ENCODE measurements at places on chromosomes 7 and 10.

GRCh38 chr10:3887885-3888476 is 103.0 kb upstream of the KLF6 start:
- DNase-seq: peak; percentile 95

GRCh38 chr7:28766359-28766758 is 191.8 kb downstream of the TRIL start:
- no peak for DNase-seq

DNA sequence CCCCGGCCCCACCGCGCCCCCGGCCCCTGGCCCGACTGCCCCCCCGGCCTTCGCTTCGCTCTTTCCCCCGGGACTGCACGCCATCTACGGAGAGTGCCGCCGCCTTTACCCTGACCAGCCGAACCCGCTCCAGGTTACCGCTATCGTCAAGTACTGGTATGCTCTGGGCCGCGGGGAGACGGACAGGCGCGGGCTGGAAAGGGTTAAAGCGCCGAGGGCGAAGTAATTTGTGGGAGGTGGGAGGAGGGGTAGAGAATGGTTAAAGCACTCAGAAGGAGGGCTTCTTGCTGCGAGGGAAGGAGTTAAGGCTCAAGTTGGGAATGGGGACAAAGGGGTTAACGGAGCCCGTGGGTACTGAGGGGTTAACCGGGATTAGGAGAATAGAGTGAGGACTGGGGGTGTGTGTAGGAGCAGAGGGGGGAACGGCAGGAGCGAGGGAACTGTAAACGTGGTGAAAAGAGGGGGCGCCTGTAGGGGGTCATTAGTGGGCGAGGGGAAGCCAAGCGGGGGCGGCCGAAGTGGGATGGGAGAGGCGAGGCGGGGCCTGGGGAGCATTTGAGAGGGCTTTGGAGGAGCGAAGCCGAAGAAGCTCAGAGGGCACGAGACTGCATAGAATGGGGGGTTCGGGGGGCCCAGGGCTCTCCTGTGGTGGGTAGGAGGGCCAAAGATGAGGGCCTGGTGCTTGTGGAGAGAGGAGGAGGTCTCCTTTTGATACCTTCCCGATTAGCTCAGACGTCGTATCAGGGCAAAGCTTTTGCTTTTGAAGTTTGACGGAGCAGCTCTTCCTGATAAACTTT is 605 bp downstream of the SUFU start:
- no peak for DNase-seq

DNA sequence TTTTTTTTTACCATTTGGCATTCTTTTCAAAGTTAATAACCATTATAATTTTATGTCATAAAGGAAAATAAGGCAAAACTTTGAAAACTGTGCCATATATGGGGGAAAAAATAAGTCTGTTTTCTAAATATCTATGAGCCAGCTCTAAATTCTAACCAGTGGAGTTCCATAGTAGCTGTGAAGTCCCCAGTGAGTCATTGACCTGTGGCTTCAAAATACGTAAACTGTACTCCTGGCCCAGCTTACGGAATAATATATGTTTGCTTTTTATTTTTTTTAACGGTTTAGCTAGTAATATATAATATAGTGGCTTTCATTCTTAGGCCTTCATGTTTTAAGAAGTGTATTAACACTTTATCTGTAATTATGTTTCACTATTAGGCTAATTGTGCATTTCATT is 20.5 kb downstream of the ZRANB1 start:
- DNase-seq: no peak

GRCh38 chr10:62597226-62597625 is 207.3 kb upstream of the ADO start:
- DNase-seq: peak; percentile 85

GRCh38 chr10:36888925-36889573 is 236.3 kb upstream of the ANKRD30A start:
- DNase-seq: peak; percentile 12

- no peak for DNase-seq
Observed at GRCh38 chr10:133013463-133013862, 71.1 kb upstream of the CFAP46 start.

DNA sequence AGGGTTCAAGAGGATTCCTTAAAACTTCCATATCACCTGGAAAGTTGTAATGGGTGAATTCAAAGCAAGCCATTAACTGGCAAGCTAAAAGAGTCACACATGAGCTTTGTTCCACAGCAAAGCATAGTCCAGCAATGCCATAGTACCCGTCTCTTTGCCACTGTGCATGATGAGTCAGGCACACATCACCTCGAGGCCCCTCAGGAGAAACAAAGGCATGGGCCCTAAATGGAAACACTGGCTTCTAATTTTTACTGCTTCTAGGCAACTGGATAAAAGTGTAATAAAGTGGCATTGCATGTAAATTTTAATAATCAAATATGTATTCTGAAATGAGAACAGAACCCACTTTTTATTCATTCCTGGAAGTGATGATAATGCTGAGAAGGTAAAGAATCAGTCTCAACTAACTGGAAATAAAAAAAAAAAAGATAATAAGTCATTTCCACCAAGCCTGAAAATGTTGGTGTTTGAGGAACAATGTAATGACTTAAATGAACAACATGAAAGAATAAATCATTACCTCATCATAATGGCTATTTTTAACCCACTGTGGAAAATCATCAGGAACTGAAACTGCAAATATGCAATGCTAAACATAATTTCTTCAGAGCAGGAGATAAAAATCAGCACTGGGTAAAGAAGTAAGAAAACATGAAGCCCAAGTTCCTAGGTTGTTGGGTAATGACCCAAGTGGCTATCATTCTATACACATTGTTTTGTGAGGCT is 104.9 kb downstream of the CDK6 start:
- peak; percentile 60 for DNase-seq

DNA sequence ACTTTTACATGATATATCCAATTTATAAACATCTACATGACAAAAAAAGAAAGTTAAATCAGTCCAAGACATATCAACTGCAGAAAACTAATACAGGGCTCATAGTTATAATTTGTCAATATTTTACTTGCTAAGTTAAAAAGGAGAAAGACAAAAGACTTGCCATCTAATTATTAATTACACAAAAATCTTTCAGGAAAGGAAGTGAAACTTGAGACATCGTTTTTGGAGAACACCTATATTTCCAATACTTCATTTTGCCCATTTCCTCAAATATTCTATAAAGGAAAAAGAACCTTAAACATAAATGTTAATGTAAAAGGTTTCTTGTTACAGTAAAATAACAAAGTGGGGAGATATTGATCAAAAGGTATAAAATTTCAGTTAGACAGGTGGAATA is 148.7 kb downstream of the CACNA2D1 start:
- no peak for DNase-seq

GRCh38 chr7:124032369-124033094 is at the start of gene TMEM229A:
Gene TMEM229A (minus strand): TSS chr7:124033067. CDS start chr7:124033003, 64 bp downstream.
- DNase-seq: peak; percentile 35

DNA sequence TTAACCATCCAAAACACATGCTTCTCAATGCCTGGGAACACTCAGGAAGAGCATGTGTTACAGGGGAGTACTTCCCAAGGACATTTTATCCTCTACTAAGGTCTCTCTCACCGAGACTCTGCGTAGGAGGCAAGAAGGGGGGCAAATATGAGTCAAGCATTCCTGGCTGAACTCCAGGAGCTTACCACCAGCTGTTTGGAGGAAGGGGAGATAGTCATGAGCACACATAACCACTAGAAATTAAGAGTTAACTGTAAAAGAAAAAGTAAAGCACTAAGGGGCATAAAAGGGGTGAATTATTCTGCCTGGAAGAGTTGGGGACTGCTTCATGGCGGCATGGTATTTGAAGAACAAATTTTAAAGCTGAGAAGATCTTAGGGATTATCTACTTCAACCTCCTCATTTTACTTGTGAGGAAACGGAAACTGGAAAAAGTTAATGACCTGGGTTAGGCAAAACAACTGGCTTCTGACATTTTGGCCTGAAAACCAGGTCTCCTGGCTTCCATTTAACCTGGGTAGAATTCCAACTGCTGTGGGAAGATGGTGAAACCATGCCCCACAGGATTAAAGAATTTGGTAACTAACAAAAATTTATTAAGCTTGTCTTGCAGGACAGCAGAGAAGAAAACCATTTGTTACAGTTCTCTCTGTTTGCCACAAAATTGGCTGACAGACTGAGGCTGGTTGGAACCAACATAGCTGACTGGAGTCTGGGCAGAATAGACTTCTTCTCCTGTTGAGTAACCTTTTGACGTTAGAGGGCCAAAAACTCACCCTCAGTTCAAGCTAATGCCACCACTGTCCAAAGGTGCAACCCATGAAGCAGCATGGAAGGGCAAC is 85.5 kb downstream of the SLC25A13 start:
- DNase-seq: peak; percentile 82

GRCh38 chr7:47572939-47573757 is 8.8 kb downstream of the TNS3 start:
- DNase-seq: no peak

GRCh38 chr10:58585435-58585834 is 72.8 kb downstream of the BICC1 start:
- no peak for DNase-seq

GRCh38 chr7:98289333-98289875 is 7.9 kb downstream of the BRI3 start:
- no peak for DNase-seq

GRCh38 chr10:114453576-114453975 is 49.3 kb upstream of the AFAP1L2 start:
- DNase-seq: no peak

GRCh38 chr7:2037808-2038522 is 194.8 kb downstream of the MAD1L1 start:
- DNase-seq: no peak

GRCh38 chr10:30829901-30830300 is 200.3 kb upstream of the LYZL2 start:
- DNase-seq: peak; percentile 47

DNA sequence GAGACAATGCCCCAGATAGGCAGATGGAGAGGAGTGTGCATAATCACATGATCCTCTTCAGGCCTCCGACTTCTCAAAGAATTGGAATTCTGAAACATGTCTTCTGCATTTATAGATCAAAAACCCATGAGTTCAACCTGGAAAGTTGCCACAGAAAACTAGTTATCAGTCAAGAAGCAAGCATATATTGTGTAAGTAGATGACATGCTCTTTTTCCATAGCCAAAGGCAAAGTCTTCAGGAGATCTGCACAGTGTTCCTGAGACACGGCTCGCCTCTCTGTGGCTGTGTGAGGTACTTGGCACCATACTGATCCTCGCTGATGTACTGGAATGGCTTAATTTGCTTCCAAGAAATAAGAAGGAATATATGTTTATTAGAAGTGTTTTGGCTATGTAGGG is 213.5 kb upstream of the MKI67 start:
- no peak for DNase-seq

DNA sequence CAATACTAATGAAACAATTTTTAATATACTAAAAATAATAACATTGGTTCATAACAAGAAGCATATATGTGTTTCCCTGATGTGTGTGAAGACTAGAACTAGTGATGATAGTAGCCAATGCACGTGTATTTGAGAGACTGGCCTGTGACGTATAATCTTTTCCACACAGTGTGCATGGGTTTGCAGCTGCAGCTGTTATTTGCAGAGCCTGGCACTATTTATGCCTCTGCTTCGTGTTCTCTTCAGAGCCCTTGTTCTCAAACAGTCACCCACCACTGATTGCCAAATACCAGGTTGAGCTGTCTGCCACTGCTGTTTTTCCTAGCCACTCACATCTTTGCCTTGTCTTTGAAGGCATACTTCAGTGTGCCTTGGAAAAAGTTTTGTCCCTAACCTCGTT is 531.7 kb downstream of the ETV1 start:
- no peak for DNase-seq

GRCh38 chr7:123635551-123636359 is 19.9 kb upstream of the LMOD2 start:
- DNase-seq: peak; percentile 17

DNA sequence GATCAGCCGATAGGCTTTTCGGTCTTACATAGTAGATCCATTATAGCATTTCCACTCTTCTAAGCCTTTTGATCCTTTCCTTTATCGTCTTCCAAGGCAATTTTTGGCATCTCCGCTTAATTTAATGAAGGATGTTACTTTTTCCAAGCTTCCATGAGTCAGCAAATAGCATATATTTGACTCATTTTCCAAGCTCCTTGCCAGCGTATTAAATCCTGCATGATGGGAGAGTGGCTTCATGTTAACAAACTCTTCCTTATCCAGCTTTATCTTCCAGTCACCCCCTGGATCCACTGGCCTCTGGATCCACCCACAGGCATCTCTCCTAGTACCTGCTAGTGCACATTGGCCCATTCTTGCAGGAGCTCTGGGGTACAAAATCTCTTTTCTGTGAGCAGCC is 13.0 kb downstream of the OR9A2 start:
- DNase-seq: peak; percentile 90

DNA sequence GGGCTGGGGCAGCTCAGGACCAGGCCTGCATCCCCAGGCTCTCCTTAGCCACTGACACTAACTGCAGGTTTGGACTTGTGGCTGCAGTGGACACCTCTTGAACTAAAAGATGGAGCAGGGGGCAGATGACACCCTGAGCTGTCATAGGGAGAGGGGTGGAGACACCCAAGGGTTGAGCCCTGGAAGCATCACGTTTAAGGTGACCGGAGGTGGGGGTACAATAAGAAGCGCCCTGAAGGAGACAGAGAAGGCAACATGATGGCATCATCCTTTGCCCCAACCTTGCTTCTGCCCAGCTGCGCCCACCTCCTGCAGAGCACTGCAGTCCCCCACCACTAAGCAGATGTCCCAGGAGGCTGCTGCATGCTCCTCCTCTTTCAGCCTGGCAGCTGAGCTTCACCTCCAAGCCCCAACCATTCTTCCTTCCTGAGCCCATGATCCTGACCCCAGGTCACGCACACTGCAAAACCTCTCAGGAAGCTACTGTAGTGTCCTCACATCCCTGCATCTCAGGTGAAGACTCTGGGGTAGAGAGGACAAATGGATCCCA is 25.5 kb downstream of the OGDHL start:
- no peak for DNase-seq

- DNase-seq: peak; percentile 53
Observed at GRCh38 chr7:87312215-87312865, 33.1 kb upstream of the CROT start.

DNA sequence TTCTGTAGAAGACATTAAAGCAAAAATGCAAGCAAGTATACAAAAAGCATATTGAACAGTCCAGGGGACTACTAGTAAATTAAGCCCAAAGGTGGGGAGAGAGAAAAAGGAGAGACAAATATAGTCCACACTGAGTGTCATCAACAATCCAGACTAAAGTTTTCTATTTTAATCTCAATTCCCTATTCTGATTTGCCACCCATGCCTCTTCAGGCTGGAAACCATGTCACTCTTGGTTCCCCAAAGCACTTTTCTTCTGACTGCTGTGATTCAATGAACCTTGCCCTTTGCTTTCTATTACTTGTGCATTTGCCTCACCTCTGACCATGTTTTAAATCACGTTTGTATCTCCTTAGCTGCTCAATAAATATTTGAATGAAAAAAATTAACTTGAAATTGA is 95.3 kb upstream of the AOAH start:
- DNase-seq: no peak
